Stimulated activated CD8-positive, alpha-beta memory T cell treated with anti-CD3 and anti-CD28 coated beads, Interleukin-15, amount 100 ng/mL, for 24 hours (primary cell): ENCODE measurements at places on chromosomes 2 and 18.

DNA sequence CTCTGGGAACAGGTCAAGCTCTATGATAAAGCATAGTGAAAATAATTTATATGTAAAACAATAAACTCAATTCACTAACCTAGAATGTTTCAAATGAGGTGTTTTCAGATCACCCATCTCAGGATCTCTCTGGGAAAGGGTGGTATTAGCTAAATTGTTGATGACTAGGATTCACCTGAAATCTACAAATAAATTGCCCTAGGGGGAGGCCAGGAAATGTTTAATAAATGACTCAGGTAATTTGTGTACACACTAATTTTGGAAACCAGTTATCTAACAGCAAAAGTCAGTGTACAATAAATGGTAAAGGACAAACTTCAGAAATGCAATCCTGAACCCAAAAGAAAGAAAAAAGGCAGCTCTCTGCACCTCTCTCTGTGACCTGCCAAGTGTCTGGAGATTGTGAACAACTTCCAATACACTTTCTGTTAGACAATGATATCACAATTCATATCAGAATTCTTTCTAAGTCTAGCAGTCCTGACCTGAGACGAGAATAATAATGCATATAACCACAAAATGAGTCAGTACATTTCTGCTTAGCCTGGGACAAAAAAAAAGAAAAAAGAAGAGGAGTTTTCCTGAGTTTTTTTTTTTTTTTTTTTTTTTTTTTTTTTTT is 760.0 kb downstream of the EPHA4 start:
- DNase-seq, result no peak

DNA sequence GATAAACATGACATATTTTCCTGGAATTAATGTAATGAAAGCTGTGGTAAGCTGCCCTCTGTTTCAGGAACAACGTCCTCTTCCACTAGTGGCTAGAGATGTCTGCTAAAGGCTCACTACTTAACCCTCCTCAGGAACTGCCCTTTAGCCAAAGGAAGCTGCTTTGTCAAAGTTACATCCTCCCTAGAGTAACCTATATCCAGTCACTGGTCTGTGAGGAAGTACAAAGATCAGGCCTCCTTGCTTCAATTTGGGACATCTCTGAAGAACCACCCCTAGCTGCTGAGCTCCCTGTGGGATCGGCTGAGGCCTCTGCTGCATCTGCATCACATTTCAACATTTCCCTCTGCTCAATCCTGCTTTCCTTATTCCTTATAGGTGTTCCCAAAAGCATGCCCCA is 107.8 kb downstream of the PRELID3A start:
- DNase-seq, result no peak

- DNase-seq, result no peak
Observed at GRCh38 chr2:64440843-64441242, 13.1 kb upstream of the LGALSL start.

GRCh38 chr2:154455166-154455565 is 243.3 kb upstream of the KCNJ3 start:
- no peak for DNase-seq

DNA sequence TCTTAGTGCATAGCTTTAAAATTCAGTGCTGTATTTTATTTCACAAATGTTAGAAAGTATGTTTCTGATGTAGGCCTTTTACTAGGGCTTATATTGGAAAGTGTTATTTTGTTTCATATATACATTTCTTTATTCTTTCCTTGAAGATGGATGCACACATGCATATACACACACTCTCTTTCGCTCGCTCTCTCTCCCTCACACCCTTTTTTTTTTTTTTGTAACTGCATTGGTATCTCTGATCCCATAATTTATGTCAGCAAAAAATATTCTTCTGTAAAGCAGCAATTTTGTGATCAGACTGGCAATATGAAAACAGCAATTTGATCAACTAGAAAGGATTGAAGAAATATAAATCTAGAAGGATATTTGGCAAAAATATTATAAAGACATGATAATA is 2.0 kb downstream of the MBD5 start:
- no peak for DNase-seq

- no peak for DNase-seq
Observed at GRCh38 chr2:62339413-62339812, 143.5 kb downstream of the B3GNT2 start.

DNA sequence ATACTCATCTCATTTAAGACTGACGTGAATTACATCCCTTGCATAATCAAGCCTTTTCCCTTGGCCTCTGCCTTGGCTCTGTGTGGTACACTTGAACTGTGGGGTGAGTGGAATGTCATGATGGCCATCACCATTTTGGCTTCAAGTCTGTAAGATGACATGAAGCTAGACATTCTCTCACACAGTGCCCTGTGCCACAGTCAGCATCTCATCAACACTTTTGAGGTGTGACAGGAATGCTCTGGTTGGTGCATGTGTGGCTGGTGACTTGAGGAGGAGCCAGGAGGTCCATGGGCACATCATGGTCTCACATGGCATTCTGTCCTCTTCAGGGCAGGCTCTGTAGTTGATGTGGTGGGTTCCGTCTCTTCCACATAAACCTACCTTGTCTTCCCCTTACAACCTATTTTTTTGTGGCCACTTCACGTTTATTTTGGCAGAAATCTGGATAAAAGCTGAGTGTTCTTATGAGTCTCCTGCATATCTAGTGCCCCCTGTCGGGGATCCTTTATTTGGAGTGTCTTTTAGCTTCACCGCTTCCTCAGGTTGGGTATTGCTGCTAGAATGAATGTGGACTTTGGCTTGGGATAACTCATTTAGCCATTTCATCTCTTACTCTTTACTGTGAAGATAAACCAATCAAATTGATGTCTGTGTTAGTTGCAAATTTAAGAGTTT is 28.1 kb downstream of the MAP4K4 start:
- no peak for DNase-seq

DNA sequence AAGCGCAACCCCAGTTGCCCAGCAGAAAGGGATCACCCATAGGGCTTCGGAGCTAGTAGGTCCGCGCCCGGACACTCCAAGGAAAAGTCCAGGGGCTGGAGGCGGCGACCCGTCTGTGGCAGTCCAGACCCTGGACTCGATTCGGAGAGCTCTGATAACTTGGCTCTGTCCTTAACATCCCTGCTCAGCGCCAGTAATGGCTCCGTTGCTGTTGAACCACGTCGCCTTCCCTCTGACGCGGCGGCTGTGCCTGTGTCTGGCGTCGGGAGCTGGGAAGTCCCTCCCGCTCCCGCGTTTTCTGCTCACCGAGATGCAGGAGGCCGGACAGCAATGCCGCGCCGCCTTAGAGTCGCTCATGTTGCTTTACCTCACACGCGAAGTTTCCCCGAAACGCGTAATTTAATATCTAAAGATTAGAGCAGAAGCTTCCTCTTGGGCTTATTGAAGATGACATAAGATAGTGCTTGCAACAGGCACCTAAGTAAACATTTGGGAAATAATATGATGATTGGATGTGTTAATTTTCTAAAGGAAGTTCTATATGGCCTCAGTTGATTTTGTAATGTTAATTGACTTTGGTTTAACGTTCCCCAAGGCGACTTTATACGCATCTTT is 1.3 kb upstream of the ZBTB14 start:
- DNase-seq, result peak; percentile 25

GRCh38 chr2:238102865-238103264 is 2.7 kb downstream of the ESPNL start:
- DNase-seq, result no peak

DNA sequence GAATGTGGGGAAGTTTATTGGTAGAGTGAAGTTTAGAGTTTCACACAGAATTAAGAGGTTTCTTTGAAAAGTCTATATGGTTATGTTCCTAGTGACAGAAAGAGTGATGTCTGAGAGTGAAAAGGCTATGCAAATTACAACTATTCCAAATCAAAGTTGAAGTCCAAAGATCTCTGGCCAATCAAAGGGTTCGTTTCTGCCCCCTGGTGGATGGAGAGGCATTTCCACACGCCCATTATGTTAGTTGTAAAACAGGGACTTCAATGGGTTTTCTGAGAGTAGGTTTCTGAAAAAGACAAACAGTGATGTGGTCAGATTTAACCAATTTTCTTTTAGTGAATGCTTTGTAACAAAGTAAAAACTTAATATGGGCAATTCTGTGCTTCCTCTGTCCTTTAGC is 441.5 kb upstream of the POU3F3 start:
- no peak for DNase-seq

DNA sequence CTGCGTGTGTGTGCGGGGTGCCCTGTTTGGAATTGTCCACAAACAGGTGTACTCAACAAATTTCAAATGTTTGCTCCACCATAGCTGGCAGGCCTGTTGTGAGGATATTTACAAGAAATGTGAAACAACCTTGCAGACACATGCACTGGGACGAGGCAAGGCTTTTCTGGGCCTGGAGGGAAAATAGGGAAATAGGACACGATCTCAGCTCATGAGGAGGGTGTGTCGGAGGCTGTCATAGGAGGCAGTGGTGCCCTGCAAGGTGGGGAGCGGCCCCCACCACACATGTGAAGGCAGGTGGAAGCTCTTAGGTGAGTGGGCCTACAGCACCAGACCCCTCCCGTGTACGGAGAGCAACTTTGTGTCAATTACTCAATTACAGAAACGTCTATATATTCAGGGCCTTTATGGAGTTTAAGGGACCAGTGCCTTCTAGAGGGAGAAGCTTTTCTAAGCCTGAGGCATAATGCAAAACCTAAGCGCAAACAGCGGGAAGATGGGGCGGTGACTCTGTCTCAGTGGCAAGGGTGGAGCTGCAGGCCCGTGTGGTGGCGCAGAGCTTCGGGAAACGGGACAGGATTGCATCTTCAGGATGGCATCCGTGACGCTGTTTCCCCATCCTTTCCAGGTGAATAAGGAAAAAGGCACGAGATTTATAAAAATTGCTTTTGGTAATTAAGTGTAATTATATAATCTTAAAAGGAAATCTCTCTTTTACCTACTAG is 48.0 kb downstream of the RNF144A start:
- no peak for DNase-seq

DNA sequence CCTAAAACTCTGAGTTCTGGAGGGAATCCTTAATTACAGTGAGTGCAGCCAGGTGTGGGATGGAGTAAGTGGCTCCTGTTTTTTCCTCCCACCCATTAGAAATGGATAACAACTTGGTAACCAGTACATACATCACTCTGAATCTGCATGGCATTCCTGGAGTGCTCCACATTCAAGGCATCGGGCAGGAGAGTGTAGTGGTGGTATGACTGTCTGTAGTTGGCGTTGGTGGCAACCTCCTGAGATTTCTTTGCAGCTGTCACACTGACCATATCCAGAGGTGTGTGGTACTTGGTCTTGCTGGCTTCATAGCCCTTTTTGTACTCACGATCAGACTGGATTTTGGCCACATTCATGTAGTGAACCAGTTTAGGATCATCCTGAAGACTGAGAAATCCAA is 68.3 kb downstream of the NEB start:
- DNase-seq, result no peak

DNA sequence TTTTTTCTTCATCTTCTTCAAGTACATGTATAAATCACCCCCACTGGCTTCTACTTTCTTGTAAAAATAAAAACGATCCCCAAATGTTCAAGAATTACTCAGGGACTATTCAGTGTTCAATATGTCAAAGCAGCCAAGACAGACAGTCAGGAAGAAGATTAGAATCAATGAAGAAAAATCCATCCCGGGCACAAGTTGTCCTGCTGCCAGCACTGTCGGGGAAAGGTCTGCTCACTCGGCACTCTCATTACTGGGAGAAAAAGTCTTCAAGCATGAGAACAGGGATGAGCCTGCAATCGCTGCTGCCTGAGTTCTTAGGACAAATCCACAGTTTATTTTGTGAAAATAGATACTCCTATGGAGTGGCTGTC is 482.8 kb upstream of the KLHL29 start:
- DNase-seq, result no peak

DNA sequence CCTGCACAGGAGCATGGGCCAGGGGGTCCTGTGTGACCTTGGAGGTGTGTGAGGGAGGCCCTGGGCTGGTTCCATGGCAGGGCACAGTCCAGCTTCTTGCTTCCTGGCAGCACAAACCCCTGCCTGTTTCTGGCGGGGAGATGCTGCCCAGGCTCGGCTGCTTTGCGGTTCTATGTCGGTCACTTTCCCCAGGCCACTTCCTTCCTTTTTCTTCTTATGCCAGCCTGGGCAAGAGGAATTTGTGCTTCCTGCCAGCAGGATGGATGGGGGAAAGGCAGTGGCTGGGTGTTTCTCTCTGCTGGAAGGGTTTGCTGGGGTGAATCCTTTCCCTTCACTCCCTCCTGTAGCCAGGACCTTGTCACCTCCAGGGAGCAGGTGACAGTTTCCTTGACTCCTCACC is 24.3 kb downstream of the ASAP2 start:
- no peak for DNase-seq

GRCh38 chr2:241265506-241265905 is 50.0 kb downstream of the HDLBP start:
- no peak for DNase-seq

DNA sequence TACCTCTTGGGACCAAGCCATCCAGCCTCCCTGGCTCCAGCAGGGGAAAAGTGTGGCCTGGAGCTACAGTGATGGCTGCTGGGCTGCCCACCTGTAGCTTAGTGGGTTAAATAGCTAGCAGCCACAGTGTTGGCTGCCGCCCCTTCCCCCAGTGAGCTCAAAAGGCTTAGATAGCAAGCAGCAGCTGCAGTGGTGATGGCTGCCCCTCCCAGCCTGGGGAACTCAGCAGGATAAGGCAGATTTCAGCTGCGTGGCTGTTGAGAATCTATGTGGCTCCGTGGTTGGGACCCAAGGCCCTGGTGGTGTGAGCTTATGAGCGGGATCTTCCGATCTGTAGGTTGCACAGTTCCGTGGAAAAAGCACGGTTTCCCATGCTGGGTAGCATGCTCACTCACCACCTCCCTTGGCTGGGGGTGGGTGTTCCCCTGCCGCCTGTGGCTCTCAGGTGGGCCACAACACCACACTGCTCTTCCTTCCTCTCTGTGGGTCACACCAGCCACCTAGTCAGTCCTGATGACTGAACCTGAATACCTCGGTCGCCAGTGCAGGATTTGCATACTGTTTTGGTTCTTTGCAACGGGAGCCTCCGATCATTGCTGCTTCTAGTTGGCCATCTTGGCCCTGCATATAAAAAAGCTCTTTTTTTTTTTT is 946.5 kb upstream of the FAM98A start:
- DNase-seq, result no peak

DNA sequence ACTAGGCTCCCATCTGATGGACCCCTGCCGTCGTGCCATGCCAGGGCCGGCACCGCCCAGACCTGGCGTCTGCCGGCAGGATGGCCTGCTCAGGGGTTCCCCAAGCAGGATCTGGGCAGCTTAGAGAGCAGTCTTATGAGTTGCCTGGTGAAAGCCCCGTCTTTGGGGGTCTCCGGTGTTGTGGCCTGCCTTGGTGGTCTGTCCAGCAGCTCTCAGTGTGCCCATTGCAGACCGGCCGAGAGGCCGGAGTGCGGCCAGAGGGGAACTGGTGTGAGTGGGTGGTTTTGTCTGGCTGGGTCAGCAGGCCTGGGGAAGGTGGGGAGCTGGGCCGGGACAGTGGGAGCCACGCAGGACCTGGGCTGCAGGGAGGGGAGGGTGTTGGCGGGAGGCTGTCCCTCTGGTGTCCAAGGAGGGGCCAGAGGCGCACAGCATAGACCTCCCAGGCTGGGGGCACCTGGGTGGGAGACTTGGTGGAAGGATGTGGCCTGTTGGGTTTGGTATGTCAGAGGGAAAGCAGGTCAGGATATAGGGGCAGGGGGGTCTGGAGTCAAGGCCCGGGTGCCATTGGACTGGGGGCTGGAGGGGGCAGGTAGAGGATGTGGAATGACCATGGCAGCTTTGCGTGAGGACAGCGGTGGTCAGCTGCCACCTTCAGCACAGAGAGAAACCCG is 16.5 kb downstream of the GPC1 start:
- DNase-seq, result no peak
